ENCODE measurements at places on chromosomes 7 and 10.

DNA sequence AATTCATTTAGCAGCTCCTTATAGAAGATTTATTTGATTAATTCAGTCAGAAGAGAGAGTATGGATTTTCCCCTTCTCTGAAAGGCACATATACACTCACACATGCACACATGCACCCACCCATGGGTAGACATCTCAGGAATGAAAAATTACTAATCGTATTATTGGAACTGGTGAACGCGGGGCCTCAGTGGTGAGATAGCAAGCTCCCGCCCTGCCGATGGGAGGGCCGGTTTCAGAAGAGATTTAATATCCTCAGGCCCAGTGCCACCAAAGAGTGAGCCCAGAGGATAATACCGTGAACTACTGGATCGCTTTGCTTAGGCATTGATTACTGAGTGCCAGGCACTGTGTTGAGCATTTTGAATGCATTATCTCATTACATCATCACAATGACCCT is 38.0 kb upstream of the EMX2 start:
- no peak for DNase-seq

- DNase-seq: no peak
These were observed 233.1 kb upstream of the TCF7L2 start for GRCh38 chr10:112716924-112717413.

DNA sequence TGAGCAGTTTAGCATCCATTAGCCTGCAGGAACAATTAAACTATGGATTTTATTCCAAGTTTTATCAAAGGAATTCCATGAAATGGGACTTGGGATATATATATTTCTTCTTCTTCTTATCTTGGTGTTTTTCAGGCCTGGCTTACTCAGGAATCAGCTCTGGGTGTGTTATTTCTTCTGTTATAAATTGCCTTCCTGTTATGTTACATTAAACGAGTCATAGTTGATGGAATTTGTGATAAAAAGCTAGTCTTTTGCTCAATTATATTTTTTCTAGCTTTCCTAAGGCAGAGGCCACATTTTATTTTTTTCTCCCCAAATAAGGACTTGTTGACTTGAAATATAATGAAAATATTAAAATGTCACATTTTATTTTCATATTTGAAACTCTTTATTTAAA is 141.3 kb downstream of the EPC1 start:
- no peak for DNase-seq

DNA sequence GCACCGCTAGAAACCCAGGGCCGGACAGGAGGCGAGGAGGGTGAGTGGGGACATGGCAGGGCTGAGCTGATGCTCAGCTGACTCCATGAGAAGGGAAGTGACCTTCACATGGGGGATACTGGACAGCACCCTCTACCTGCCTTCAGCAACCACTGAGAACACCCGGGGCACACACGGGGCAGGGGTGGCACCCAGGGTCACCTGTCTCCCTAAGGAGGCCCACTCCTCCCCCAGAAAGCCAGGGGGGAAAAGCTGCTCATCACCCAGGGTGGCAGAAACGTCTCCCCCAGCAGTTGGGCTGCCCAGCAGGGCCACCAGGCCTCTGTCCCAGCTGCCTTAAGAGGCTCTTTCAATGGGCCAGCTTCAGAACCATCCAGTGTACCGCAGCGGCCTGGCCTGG is 159.7 kb downstream of the RNF216 start:
- DNase-seq: no peak
